Daoy (cell line): ENCODE measurements at places on chromosomes 2 and 18.

DNA sequence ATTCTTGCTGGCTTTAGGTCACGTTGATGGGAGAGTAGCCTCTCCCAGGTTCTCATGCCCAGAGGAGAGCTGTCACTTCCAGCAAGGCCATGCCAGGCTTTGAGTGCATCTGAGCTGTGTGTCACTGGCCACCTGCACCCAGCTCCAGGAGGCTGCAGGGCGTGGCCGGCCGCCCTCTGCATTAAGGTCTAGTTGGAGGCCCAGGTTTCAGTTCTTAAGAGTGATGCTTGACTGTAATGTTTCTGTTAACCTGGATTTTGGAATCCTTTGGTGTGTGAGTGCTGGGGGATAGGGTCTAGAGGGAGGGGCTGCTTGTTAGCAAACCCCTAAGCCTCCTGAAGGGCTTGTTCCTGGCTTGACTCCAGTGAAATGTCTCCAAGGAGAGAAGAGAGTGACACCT lies 140.1 kb downstream of the ACOXL start:
- no peak for DNase-seq

GRCh38 chr2:175147186-175147585 lies 20.8 kb downstream of the ATF2 start:
- no peak for DNase-seq

GRCh38 chr2:233259730-233260129 lies 8.3 kb downstream of the ATG16L1 start:
- no peak for DNase-seq

GRCh38 chr2:148739454-148740105 lies 95.0 kb downstream of the EPC2 start:
- DNase-seq: no peak

DNA sequence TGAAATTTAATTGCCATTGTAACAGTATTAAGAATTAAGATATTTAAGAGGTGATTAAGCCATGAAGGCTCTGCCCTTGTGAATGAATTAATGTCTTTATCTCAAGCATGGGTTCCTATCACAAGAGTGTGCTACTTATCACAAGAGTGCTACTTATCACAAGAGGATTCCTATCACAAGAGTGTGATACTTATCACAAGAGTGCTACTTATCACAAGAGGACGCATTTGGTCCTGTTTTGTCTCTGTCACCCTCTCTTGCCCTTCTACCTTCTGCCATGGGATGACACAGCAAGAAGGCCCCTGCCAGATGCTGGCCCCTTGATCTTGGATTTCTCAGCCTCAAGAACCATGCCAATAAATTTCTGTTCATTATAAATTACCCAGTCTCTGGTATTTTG lies 13.2 kb upstream of the COL5A2 start:
- DNase-seq: no peak

- DNase-seq: no peak
Observed at GRCh38 chr2:206158563-206159345, 490 bp downstream of the NDUFS1 start.

GRCh38 chr2:240934701-240935102 lies 28.6 kb downstream of the CROCC2 start:
- peak; percentile 1 for DNase-seq

DNA sequence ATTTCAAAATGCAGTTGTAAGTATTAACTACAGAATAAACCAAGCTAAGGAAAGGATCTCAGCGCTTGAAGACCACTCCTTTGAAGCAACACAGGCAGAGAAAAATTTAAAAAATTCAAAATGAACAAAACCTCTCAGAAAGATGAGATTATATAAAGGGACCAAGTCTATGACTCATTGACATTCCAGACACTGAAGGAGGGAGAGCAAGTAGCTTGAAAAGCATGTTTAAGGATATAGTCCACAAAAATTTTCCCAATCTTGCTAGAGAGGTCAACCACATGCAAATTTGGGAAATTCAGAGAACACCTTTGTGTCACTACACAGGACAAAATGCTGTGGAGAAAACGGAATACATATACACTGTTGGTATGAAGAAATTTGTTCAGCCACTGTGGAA lies 112.6 kb upstream of the MC4R start:
- no peak for DNase-seq

- no peak for DNase-seq
Observed at GRCh38 chr2:71609441-71609840, 156.1 kb downstream of the DYSF start.
